Mucosa of descending colon (tissue), 3 donors: ENCODE measurements at places on chromosomes 1 and 21. TPM values are rescaled to one million over a fixed set of nuclear protein-coding genes. Genes with fewer than 3 reads are reported as not detected.

- no peak for DNase-seq
Measured at GRCh38 chr1:27099587-27100334, 55.2 kb downstream of the SLC9A1 start.

DNA sequence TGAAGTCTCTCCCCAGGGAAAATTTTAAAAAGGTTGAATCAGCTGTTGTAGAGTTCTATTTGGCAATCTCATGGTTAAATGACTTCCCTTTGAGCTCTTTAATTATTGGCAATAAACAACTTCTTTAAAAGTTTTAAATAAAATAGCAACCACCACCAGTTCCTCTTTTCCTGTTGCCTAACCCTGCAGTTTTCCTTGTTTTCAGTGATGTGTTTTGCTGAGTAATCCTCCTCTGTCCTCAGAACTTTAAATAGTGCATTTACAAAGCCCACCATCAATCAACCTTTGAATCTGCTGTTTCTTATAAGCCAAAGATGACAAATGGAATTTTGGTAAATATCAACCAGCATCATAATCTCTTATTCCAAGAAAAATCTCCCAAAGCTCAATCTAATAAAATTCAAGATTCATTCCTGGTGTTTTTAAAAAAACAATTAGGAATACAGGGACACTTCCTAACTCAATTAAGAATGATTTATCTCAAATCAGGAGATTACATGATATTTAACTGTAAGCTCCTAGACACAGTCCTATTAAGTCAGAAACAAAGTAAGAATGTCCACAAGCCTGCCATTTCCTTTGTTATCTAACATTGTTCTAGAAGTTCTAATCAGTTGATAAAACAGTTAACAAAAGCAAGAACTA is 14.8 kb downstream of the AVPR1B start:
- DNase-seq, result no peak

BRDT gene
- total RNA-seq, result not detected

NUP210L gene
- not detected for total RNA-seq

MFAP2 gene
- 6.3 TPM for total RNA-seq

- DNase-seq, result no peak
Measured at GRCh38 chr1:32358435-32358834, 3.9 kb downstream of the FAM229A start.

GRCh38 chr1:190377294-190377693 is 100.4 kb downstream of the BRINP3 start:
- no peak for DNase-seq

GRCh38 chr1:14606632-14607031 is 8.1 kb downstream of the KAZN start:
- DNase-seq, result no peak

LIN28A gene
- total RNA-seq, result not detected

GRCh38 chr1:28521502-28522164 is 15.8 kb downstream of the RCC1 start:
- no peak for DNase-seq

- no peak for DNase-seq
Measured at GRCh38 chr1:226723657-226724532, 15.2 kb downstream of the ITPKB start.

GRCh38 chr1:245500546-245500945 is 345.8 kb downstream of the KIF26B start:
- DNase-seq, result no peak

DNA sequence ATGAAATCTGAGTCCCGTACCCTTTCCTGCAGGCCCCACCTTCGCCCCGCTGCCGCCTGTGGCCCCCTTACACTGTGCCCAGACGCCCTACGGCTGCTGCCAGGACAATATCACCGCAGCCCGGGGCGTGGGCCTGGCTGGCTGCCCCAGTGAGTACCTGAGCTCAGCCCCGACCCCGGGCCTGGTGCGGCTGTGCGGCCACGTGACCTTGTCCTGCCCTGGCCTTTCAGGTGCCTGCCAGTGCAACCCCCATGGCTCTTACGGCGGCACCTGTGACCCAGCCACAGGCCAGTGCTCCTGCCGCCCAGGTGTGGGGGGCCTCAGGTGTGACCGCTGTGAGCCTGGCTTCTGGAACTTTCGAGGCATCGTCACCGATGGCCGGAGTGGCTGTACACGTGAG is 25.2 kb downstream of the AGRN start:
- DNase-seq, result no peak

ELAVL4 gene
- total RNA-seq, result 8.3 TPM

S100A5 gene
- not detected for total RNA-seq
